ENCODE measurements at places on chromosomes 3 and 15. TPM values are rescaled to one million over a fixed set of nuclear protein-coding genes. Genes with fewer than 3 reads are reported as not detected.

DNA sequence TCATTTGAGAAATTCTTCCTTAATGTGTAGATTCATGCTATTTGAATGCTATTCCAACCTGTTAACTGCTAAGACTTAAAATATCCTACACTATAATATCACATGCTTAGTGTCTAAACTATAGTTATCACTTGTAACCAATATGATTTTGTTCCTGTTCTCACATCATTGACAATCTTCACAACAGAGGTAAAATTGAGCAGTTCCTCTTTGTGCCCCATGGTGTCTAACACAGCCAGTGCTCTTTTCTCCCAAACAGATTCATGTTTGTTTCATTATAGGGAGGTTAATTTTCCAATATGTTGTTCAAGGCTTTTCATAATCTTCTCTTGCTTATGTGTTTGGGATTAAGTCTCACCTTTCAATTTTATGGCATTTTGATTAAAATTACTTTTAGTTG, 591.1 kb downstream of the ZPLD1 start:
- DNase-seq: no peak

DNA sequence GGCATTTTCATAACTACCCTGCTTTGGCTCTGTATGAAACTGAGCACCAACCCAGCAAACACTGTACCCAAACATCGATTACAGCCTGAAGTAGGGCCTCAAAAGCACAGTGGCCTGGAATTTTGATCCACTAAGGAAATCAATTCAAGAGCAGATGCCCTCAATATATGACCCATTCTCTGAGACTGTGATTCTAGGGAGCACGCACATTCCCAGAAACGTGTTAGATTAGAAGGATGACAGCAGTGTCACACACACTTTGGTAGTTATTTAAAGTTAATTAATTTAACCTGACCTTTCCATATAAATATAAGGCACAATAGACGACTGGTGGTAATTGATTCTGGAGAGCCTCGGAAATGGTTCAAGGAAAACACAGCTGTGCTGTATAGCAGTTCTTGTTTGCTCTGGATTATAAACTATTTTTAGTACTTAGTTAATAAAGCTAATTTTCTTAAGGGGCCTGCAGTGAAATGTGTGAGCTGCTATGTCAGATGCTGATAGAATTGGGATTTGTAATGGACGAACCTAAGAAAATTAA, 126.3 kb upstream of the ZNF385D start:
- DNase-seq: no peak

GRCh38 chr3:171371354-171371753, 88.9 kb downstream of the TNIK start:
- DNase-seq: no peak

- DNase-seq: no peak
Observed at GRCh38 chr3:50373146-50374051, 14.1 kb upstream of the TMEM115 start.

Gene CLDN1
- 5.0 TPM for polyA plus RNA-seq

All from right lung (tissue), 10 donors.